NCI-H1048 (cell line): ENCODE measurements at places on chromosomes 4 and X.

DNA sequence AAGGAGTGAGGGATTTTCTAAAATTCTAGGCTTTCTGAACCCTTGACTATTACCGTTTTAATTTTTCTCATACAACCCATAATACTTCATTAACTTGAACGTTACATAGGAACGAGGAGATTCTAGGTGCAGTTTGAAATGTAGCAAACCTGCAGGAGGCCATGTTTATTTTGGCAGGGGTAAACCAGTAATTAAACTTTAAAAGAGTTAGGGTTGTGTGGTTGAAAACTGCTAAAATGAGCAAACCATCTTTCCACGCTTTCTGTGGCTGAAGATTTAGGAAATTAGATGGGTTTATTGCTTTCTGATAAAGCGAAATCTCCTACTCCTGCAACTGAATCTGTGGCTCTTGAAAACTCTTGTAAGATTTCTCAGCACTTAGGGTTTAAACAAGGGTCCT is 1.7 kb downstream of the PHEX start:
- DNase-seq, result no peak

DNA sequence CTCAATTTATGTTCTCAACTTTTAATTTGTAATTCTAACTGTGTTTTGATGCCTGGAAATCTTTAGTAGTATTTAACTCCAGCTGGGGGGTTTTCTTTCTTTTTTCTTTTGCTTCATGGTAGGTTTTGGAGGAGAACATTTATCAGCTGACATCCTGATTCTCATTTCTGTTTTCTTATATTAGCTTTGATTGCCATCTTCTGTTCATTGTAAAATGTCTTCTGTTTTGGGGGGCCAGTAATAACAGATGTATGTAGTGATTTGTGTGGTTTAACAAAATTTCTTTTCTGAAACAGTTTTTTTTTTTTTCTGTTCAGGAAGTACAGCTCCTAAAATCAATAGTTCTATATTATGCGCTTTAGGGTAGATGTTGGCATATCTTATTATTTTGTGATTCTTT is 182.2 kb downstream of the GABRB1 start:
- no peak for DNase-seq

DNA sequence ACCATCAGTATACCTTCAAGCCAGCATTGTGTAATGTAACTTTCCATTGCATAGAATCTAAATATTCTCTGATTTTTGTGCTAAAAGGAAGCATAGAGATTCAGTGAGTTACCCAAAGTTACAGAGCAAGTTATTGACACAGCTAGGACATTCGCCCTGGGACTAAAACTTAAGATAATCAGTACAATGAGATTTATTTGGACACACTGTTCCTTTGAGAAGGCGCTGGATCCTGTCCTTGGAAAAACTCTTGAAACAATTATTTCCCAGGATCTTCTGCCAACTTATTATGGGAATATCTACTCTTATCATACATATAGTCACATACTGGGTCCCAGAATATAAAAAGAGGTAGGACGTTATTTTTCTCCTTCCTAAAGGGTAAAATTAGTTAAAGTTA is 392.0 kb downstream of the UBE2NL start:
- no peak for DNase-seq

GRCh38 chr4:3303565-3303824 is 10.7 kb downstream of the RGS12 start:
- DNase-seq, result no peak
